ENCODE measurements at places on chromosomes 7 and 10.
A peak's percentile ranks its signal among the peaks of the same experiment; 100 is the strongest.

- no peak for DNase-seq
Observed at GRCh38 chr7:85226361-85227085, 39.7 kb upstream of the SEMA3D start.

GRCh38 chr10:102230861-102231356 is 4.8 kb downstream of the ELOVL3 start:
- peak; percentile 63 for DNase-seq

- no peak for DNase-seq
Observed at GRCh38 chr10:47331954-47332353, 9.7 kb downstream of the GDF2 start.

DNA sequence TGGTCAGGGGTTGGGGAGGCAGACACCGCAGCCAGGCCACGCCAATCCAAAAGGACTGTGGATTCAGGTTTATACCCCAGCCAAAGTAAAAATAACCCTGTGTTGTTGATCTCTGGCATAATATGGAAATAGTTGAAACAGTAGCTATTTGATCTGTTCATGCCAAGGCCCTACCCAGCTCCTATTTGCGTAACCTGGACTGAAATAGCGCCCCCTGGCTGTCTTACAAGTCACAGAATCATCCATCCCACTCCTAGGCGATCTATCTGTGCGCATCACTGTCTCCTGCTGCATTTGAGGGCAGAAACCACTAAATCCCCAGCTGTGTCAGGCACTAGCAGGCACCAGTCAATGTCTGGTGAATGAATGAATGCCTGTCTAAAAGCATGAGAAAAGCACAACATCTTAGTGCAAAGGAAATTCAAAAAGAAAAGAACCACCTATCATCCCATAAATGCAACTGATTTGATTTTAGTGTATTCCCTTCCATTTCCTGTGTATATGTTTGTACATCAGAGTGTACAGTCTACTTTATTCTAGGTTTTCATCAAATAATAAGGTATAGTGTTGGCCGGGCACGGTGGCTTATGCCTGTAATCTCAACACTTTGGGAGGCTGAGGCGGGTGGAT is 160.0 kb downstream of the SLIT1 start:
- peak; percentile 40 for DNase-seq

DNA sequence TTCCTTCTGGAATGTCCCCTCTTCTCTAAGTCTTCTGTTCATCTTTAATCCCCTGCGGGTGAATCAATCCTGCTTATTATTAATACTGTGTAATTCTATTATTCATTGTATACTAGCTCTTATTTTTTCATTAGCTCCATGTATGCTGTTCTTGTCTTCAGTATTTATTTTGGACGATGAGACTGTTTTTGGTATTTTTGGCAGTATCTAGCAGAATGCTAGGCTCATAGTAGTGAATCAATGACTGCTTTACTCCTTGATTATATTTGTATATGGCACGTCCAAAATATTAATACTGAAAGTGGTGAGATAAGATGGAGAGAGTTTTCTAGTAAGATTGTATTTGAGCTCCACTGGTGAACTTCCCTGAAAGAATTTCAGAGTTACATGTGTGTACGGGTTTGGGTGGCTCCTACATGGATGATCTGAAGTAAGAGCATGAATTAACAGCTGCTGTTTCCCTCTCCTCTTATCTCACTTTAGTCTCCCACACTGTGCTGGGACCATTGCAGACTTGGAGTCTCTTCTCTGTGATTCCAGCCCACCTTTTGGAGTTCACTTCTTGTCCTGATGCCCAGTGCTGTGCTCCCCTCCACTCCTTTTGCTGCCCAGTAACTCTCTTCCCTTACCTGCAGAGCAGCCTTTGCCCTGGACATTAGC is 226.0 kb downstream of the CDK14 start:
- no peak for DNase-seq

GRCh38 chr7:659996-660395 is 66.5 kb upstream of the DNAAF5 start:
- no peak for DNase-seq

DNA sequence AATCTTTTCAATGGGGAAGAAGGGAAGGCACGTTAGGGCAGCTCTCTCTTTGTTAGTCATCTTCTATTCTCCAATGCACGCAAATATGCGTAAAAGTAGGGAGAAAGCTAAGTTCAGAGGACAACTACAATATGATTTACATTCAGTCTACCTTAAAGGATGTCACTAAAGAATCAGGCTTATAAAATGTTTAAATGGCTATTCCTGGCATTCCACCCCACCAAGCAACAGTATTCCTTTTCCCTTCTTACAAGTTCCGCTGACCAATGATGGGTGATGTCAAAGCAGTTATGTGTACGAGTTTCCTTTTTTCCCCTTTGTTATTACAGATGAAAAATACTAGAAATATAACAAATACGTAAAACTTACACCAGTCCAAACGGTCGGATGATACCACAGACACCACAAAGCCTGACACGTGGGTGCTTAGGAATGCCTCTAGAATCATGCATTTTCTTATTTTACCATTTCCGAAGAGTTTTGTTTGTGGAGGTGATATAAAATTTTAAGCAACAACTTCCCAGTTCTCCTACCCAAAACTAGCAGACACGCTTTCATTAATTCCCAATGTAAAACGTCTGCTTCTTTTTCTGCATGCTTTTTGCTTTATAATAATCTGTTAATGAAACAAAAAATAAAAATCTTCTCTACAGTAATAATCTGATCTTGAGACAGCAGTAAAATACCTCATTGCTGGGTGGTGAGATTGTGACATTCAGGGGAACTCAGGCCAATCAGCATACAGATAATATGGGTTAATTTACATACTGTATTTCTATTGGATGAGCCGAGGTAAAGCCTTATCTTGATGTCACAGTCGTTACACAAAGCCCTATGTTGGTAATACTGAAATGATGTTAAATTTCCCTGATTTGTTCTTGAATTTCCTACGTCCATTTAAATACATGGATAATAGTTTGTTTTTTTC is 708 bp upstream of the GPR85 start:
- DNase-seq, result no peak

- DNase-seq, result peak; percentile 12
Observed at GRCh38 chr7:90178679-90179278, 24.5 kb downstream of the STEAP1 start.

DNA sequence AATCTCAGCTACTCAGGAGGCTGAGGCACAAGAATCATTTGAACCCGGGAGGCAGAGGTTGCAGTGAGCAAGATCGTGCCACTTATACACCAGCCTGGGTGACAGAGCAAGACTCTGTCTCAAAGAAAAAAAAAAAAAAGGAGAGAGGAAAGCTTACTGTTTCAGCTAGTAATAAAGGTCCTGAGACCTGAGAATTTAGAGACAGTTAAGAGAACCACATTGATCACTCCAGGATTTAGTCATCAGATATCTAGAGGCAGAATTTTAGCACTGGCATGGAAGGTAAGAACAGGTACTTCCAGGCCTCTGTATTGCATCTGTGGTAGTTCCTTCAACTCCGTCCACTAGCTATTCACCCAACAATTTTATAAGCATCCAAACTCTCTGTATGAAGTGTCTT is 7.8 kb downstream of the COG5 start:
- DNase-seq, result no peak

GRCh38 chr7:41487229-41487940 is 215.5 kb downstream of the INHBA start:
- no peak for DNase-seq

- DNase-seq, result peak; percentile 3
Observed at GRCh38 chr7:25855854-25856782, 295.9 kb upstream of the NFE2L3 start.

- no peak for DNase-seq
Observed at GRCh38 chr10:83603708-83604107, 535.6 kb upstream of the GHITM start.

- DNase-seq, result no peak
Observed at GRCh38 chr7:82015751-82016150, 245.9 kb upstream of the HGF start.

GRCh38 chr10:44426247-44427034 is 41.5 kb upstream of the CXCL12 start:
- no peak for DNase-seq

GRCh38 chr10:6530211-6530840 is 49.8 kb downstream of the PRKCQ start:
- peak; percentile 68 for DNase-seq

- DNase-seq, result no peak
Observed at GRCh38 chr10:114811862-114812261, 9.7 kb upstream of the FHIP2A start.

DNA sequence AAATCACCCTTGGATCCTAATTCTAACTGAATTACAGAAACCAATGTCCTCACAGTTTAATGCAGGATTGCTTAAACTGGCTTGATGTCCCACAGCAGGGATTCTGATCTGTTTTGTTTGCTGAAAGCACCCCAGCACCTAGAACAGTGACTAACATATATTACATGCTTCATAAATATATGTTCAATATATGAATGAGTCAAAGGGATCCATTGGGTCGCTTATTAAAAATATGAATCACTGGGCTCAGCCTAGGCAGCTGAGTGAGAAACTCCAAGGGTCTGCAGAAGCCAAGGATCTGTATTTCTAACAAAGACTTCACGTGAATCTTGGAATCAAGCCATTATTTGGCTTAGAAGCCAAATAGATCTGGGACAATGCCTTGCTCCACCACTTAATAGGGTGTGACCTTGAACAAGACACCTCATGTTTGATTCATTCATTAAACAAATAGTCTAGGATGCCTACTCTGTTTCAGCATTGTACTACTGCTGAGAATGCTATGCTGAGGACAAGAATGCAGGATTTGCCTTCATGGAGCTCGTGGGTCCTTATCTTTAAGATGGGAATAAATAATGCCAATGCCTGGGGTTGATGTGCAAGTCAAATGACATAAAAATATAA is 103.4 kb upstream of the DLX6 start:
- no peak for DNase-seq

GRCh38 chr10:103551619-103552602 is 58.4 kb downstream of the NEURL1 start:
- no peak for DNase-seq

DNA sequence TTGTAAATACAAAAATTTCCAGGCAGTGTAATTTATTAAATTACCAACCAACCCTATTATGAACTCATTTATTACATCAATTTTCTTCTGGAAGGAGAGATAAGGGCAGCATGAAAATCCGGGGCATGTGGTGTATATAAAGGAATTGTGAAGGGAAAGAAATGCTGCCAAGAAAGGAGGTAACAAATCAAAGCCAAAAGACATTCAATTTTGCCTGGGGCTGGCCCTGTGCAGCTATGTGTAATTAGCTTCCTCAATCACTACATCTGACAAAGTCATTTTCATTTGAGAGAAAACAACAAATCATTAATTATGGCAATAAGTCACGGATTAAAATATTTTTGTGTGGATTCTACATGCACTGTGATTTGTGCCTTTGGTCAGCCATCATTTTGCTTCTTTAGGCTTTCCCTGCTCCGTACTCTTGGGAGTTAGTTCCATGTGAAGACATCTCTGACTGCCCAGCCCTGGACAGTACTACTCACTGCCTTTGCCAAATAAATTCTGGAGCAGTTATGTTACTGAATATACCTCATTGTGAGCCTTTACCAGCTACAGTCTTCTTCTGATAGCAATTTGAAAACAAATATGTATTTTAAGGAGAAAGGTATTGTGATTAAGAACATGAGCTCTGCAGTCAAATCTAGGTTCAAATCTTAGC is 191.7 kb downstream of the RELN start:
- DNase-seq, result no peak

GRCh38 chr7:16350634-16351033 is 70.7 kb downstream of the CRPPA start:
- no peak for DNase-seq

DNA sequence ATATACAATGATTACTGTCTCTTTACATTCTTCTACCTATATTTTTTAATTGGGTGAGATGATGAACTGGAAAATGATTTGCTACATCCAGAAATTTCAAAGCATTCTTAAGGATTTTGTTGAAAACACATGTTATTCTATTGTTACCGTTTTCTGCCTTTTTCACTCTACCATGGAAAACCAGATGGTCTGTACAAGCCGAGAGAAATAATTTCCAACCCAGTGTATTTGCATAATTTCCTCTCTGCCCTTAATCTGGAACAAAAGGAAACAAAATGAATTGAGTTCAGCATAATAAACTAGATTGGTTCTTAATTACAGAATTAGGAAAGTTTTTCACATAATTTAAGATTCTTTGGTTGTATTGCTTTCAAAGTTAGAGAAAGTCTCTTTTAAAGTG is 211.2 kb downstream of the CACNB2 start:
- no peak for DNase-seq

- DNase-seq, result peak; percentile 61
Observed at GRCh38 chr10:70549962-70550458, 52.5 kb downstream of the PRF1 start.

GRCh38 chr7:124322561-124322960 is 289.7 kb upstream of the TMEM229A start:
- DNase-seq, result no peak

GRCh38 chr10:17835688-17836087 is 26.5 kb downstream of the MRC1 start:
- DNase-seq, result no peak

GRCh38 chr10:62426086-62426485 is 51.9 kb downstream of the ZNF365 start:
- DNase-seq, result peak; percentile 35

DNA sequence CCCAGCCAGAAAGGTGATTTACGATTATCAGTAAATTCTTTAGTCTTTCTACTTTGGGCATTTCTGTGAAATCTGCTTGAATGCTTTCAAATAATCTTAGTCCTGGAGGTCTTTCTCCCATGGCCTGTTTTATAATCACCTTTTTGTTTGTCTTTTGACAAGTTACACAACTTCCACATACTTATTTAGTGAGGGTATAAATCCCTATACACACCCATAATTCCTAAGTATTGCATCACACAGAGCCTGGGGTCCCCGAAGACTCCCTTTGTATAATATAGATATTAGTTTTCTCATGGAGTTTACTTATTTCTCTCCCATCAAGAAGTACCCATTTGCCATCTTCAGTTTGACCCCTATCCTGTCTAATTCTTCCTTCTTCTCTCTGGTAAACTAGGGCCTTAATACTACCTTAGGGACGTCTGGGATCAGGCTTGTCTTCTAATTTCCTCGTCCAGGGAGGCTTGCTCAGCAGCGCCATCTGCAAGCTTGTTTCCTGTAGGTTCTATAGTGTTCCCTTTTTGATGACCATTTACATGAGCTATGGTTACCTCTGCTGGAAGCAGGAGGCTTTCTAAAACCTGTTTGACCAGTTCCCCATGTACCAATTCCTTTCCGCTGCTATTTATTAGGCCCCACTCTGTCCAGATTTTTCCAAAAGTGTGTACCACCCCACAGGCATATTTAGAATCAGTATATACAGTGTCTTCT is 8.1 kb downstream of the DNAH11 start:
- DNase-seq, result no peak

DNA sequence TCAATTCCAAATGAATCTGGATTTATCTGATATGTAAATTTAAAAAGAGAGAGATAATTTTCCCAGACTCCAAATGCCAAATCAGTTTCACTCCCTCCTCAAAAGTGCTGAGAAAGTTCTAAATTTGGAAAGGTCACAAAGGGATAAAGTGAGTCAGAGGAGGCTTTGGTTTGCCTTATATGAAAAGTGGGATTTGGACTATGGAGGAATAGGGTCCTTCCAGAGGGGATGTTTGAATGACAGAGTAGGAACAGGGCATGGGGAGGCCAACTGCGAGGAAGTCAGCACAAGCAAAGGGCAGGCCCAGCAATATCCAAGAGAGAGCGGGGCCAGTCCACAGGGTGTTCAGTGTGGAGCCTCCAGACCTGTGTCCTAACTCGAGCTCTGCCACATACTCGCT is 9.8 kb upstream of the FAS start:
- DNase-seq, result no peak

GRCh38 chr7:20267482-20267881 is 50.3 kb upstream of the MACC1 start:
- DNase-seq, result no peak
